Fibroblast of villous mesenchyme (primary cell): ENCODE measurements at places on chromosomes 5 and 9.

DNA sequence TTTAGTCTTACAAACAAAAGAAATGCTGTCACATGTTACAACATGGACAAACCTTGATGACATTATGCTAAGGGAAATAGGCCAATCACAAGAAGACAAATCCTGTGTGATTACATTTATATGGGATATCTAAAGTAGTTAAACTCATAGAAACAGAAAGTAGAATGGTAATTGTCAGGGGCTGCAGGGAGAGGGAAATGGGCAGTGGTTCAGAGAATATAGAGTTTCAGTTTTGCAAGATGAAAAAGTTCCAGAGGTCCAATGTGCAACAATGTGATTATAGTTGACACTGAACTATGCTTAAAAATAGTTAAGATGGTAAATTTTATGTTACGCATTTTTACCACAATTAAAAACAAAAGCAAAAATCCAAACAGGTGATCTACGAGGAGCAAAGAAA lies 265.5 kb downstream of the NDUFS4 start:
- no peak for DNase-seq

GRCh38 chr5:107466233-107466769 lies 204.4 kb downstream of the EFNA5 start:
- DNase-seq, result peak; percentile 85

- DNase-seq, result peak; percentile 89
Measured at GRCh38 chr5:169980418-169981053, at the start of gene INSYN2B. INSYN2B (minus strand) TSS chr5:169980495; CDS start chr5:169883898, 96,597 bp downstream.

- DNase-seq, result no peak
Measured at GRCh38 chr9:38228331-38229103, 159.5 kb upstream of the SHB start.

- no peak for DNase-seq
Measured at GRCh38 chr9:65400886-65401285, 115.9 kb upstream of the FOXD4L5 start.

DNA sequence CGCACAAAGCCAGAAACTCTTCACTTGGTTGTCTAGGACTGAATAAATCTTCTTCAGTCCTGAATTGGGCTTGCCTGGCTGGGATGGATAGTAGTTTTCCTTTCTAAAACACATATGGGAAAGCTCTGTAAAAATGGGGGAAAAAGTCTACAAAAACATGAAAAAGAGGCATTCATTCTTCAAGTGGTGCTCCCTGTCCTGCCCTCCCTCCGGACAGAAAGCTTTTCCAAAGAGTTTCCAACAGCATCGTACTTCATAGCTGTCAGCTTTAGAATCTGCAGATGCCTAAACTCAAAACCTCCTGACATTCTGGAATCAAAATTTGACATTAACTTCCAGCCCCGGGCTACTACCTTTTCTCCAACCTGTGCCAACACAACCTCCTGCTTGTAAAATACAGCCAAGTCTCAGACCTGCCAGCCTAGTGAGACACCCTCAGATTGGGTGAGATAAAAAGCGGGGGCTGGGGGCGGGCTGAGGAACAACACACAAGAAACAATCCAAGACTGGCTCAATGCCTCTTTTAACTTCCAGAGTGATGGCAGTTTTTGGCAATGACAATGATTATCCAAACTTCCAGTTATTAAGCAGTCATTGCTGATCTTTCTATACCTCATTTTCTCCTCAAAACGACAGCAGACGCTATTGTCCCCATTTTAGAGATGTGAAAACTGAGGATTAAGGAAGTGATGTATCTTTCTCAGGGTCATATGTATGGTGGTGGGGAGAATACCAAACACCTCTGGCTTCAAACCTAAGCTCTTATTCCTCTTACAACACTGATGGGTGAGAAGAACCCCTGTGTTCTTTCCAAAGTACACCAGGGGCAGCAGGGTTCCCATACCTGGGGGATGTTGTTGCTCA lies 1.3 kb downstream of the TNC start:
- DNase-seq, result no peak

DNA sequence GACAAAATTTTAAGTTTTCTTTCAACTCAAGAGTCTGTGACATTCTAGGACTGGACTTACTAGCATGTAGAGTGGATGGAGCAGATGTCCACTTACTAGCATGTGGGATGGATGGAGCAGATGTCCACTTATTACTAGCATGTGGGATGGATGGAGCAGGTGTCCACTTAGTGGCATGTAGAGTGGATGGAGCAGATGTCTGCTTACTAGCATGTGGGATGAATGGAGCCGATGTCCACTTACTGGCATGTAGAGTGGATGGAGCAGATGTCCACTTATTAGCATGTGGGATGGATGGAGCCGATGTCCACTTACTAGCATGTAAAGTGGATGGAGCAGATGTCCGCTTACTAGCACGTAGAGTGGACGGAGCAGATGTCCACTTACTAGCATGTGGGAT lies 2.4 kb downstream of the SLC36A1 start:
- DNase-seq, result no peak

- DNase-seq, result no peak
Measured at GRCh38 chr5:162502780-162503179, 435.2 kb downstream of the GABRG2 start.

GRCh38 chr9:85202596-85202995 lies 533.1 kb downstream of the NTRK2 start:
- no peak for DNase-seq

GRCh38 chr5:171422495-171422894 lies 3.0 kb downstream of the FGF18 start:
- DNase-seq, result no peak

- DNase-seq, result peak; percentile 14
Measured at GRCh38 chr5:149831492-149831891, 101.4 kb downstream of the PPARGC1B start.

DNA sequence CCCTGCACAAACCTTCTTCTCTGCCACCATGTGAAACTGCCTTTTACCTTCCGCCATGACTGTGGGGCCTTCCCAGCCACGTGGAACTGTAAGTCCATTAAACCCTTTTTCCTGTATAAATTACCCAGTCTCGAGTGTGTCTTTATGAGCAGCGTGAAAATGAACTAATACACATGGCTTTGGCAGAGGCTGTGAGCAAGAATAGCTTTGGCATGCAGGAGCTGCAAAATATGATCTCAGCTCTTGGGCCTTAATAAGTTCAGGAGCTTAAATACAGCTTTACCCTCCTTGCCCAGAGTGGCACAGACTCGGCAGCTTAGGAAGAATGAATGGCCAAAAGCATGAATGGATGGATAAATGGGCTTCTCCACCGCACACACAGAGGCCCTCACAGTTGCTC lies 15.7 kb upstream of the SLC36A1 start:
- DNase-seq, result no peak

DNA sequence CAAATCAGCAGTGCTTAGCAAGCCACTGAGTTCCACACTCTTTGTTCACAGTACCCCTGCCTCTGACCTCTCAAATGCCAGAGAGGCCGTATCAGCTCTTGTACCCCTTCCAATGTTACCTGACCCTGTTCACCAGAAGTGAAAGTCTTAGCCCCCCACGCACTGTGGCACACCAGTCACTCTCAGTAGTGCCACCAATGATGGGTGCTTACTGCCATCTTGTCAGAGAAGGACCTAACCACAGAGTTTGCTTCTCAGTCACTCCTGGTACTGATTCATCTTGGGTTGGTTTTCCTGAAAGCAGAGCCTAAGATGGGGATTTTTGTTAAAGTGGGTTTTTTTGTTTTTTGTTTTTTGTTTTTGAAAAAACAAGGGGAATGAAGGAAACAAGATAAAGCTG lies 28.8 kb upstream of the PANK3 start:
- DNase-seq, result no peak

DNA sequence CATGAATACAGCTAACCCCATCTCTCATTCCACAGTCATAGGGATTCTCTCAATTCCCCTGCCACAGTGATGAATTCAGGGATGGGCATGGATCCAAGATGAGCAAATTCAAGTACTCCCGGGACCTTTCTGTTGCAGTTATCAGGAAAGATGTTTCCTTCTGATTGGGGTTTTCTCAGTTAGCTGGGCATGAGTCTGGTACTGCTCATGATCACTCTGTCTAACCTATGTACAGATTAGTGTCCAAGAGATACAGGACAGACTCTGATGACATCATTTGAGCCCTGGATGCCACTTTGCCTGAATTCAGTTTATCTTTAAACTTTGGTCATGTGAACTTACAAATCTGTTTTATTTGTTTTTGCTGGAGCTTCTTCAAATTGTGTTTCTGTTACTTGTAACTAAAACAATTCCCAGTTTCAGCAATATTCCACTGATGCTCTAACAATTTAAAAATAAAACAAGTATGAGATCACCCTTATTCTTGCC lies 257.7 kb upstream of the KLF9 start:
- DNase-seq, result no peak

- no peak for DNase-seq
Measured at GRCh38 chr5:180832638-180833068, 28.4 kb downstream of the ZFP62 start.

DNA sequence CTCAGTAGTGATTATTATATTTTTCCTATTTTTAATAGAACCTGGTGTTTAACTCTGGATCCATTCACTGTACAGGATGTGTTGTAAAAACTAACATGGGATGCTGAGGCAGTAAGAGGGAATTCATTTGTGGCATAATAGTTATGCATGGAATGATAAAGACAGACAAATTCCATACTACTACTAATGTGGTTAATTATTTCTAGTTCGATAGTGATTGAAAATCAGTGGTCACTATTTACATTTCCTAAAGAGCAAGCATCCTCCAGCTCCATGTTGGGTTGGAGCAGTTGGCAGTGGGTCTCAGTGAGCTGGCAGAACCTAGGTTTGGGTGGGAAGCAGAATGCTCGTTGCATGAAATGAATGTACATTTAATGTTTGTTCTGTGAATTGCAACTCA lies 122.6 kb downstream of the SAXO1 start:
- DNase-seq, result no peak

DNA sequence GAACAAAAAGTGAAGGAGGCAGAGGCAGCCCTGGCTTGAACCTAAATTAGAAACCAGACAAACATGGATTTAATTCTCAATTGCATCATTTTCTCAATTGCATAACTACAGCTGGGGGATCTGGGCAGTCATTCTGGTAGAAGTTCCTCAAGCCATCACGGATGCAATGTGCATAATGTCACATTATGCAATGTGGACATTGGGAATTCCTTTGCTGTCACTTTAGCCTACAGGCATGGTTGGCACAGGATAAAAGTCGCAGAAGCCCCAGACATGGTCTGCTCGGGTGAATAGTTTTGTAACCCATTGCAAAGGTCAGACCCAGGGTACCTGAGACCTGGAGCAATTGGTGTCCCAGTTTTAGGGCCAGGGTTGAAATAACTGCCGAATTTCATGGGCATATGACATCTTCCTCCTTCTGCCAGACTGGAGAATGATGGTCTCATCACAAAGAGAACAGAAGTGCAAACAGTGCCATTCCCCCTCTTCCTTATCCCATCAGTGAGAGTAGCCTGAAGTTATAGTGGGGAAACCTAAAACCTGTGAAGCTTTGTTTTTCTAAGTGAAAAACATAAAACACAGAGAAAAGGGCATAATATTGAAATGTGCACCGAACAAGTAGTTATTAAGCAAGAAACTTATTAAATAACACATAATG lies 290.8 kb downstream of the MSX2 start:
- no peak for DNase-seq

DNA sequence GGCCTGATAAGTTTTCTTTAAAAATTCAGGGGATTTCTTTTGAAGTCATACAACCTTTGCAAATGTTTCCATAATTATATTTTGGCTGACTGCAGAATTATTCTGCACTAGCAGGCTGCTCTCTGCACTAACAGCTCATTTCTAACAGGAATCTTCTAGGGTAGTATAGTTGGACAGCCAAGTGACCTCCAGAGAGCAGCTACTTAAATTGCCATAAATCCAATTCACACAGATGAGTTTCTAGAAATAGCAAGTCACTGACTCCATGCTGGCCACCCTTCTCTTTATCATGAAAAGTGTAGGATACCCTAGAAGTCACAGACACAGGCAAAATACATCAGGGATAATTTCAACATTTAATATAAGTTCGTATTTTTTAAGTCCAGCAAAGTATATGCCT lies 110.9 kb upstream of the TARS1 start:
- DNase-seq, result no peak

DNA sequence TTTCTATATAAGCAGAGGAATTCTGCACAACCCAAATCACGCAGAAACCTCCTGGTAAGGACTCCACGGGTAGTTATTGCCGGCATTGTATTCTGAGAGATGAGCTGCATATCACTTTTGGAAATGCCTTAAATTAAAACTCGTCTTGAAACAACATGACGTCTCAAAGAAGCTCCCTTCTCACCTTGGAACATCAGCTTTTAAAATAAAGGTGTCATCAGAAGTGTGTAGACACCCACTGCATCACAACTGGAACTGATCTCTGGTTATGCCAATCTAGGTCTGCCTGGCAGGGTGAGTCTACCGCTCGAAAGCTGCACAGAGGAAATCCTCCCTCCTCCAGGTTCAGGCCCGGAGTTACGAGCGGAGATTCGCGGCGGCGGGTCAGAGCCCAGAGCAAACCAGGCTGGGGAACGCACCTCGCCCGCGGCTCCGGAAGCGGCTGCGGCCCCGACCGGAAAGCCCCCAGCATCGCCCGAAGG lies 974 bp upstream of the SLC12A2 start:
- no peak for DNase-seq

DNA sequence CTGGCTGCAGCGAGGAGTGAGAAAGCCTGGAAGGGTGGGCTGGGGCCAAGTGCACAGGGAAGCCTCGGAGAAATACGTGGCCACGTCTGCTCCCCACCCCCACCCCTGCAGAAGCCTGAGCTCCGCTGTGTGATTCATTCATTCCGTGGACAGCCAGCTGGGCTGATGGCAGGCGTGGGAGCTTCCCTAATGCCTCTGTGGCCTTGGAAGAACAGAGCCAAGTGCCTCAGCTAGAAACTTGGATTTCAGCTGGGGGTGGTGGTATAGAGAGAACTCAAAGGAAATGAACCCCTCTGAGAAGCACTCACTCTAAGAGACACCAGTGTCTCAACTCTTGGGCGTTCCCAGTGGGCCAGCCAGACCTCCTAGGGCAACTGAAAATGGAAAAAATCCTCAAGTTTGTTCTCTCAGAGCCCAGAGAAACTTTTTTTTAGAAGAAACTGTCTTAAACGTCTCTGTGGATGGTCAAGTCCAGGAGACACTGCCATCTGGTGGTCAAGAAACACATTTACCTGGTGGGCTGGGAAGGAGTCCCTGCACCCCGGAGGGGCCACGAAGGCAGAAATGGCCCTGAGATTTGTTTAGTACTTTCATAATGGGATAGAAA lies 18.0 kb downstream of the ATOX1 start:
- DNase-seq, result peak; percentile 96

DNA sequence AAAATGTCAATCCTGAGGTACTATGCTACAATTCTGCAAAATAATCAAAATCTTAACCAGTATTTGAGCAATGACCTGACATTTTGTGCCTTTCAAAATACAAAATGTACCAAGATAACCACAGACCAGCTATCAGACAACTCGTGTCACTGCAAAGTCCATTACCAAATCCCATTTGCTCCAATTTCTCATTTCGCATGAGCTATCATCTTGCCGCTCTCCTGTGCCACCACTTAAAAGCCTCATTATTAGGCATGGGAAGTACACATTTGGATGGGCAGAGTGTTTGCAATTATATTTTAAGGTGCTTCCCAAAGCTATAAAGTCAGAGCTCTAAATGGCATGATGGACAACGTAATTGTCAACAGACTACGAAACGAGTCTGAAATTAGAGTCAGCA lies 205.2 kb downstream of the AGTPBP1 start:
- DNase-seq, result no peak
